ENCODE measurements at places on chromosomes 12 and 14.

DNA sequence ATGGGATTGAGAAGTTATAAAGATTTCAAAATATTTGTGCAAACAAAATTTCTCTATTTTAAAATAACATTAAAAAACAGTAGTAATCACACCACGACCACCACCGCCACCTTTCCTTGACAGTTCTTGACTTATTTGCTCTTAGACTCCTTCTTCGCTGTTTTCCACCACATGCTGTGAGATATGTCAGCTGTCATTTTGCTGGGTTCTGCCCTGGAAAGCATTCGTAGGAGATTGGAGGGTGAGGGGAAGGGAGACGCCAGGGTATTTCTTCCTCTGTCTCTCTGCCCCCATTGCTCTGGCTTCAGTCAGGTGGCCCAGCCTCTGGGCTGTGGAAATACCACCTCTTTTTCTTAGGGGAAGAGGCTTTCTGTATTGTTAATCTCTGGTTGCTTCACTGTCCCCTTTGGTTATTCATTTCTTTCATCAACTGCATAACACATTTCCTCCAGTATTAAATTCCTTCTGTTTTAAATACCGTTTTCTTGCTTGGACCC lies 186.2 kb downstream of the NEDD1 start:
- H3K27ac ChIP-seq, result no peak overlapping the region
- H3K27me3 ChIP-seq, result peaks cover 7% of the 10 kb centered on the region
- no peak overlapping the region for H3K4me3 ChIP-seq
- DNase-seq, result no peak
- no peaks in the 10 kb centered on the region for H3K36me3 ChIP-seq
- no peaks in the 10 kb centered on the region for H3K4me1 ChIP-seq

DNA sequence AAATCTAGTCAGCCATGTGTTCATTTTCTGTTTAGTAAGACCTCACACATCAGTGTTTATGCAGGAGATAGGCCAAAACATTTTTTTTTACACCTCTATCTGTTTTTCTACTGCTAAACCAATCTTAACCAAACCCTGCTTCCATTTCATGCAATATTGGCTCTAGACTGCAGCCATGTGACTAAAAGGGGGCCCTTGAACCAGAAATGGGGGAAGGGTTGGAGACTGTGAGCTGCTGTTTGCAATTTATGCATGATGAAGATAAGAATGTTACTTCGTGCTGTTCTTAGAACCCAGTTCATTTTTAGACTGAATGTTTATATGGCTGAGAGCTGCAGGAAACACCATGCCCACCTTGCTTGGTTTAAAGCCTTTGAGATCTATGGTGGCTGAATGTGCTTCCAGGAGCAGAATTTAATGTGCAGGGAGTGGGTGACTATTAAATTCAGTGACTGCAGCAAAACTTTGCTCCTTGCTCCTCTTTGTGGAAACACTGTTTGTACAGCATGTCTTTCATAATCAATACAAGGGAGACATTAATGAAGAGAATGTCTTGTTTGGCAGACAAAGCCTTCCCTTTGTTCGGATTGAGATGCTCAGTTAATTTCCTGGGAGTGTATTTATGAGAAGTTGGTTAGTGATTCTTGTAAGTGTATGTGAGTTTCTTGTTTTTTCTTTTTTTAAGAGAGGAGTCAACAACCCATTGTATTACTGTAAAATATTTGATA lies 53.6 kb downstream of the CHST11 start:
- DNase-seq, result no peak
- no peak overlapping the region for H3K4me3 ChIP-seq

- no peaks in the 10 kb centered on the region for H3K36me3 ChIP-seq
- H3K4me1 ChIP-seq, result peaks cover 12% of the 10 kb centered on the region
- peaks cover 50% of the 10 kb centered on the region for H3K27me3 ChIP-seq
- DNase-seq, result no peak
- H3K4me3 ChIP-seq, result peak overlapping the region; percentile 54
Measured at GRCh38 chr12:49902399-49903350, 1.0 kb downstream of the FAIM2 start.

DNA sequence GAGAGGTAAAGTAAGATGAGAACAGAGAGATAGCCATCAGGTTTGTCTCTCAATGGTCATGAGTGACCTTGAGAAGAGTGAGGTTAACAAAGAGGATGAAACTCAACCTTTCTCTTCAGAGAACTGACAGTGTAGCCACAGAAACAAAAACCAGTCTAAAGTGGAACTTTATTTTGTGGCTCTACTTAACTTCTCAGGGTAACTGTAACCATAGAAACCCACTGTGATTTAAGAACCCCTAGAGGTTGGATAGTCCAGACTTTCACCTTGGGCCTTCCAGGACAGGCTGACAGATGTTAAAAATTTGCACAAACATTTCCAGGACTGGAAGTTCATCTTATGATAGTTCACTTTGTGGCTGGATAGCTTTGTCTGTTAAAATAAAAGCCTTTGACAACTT lies 48.5 kb downstream of the ATP23 start:
- no peak overlapping the region for H3K27ac ChIP-seq
- H3K36me3 ChIP-seq, result no peaks in the 10 kb centered on the region
- H3K27me3 ChIP-seq, result peaks cover 8% of the 10 kb centered on the region
- no peaks in the 10 kb centered on the region for H3K4me1 ChIP-seq
- H3K4me3 ChIP-seq, result no peak overlapping the region

DNA sequence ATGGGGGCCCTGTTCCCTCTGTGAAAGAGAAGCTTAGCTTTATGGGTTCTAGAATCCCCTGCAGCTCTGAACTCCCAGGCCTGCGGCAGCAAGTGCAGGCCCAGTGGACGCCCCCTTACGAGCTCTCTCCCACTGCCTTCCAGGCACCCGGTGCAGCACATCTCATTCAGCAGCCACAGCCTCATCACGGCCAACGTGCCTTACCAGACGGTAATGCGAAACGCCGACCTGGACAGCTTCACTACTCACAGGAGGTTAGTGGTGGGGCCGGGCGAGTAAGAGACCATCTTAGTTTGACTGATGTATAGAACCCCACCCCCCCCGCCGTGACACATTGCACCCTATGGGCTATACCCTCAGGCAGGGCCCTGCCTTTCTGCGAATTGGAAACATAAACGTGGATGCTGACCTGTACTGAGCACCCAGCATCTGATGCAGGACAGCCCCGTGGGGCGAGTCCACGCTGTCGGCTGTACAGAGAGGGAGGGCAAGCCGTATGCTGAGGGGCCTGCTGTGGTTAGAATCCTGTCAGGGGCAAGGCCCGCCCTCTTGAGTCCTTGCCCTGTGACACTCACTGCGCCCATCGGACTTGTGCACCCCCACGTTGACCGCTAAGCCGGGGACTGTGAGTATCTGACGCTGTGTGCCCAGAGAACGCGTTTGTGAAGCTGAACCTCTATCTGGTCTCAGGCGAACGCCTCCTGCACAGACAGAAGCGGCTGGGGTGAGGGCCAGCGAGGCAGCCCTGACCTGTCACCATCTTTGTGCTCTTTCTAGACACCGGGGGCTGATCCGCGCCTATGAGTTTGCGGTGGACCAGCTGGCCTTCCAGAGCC lies 71.7 kb downstream of the TESC start:
- no peaks in the 10 kb centered on the region for H3K27me3 ChIP-seq
- H3K27ac ChIP-seq, result no peak overlapping the region
- DNase-seq, result no peak
- no peak overlapping the region for H3K4me3 ChIP-seq
- H3K4me1 ChIP-seq, result peaks cover 7% of the 10 kb centered on the region

DNA sequence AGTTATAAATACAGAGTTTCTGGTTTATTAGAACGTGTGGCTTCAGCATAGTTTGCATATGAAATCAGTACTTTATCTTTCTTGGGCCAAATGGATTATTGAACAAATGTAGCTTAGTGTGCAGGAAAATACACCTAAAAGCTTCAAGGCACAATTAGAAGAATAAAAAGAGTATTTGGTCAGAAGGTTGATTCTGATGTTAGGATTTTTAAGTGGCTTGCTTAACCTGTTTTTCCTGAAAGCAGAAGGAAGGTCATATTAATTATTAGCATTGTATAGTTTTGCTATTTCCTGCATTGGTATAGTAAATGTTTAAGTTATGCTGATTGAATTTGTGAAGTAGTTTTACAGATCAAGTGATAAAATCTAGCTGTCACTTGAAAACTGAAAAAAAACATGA lies 31.0 kb upstream of the GNS start:
- H3K4me1 ChIP-seq, result no peaks in the 10 kb centered on the region

Data from stimulated activated naive B cell treated with anti-CD40 and anti-IgM and Interleukin-4, amounts not matched to agents 10 μg/mL and 1 μg/mL and 100 μg/mL, for 72 hours (primary cell).